ENCODE measurements at places on chromosomes 6 and 20.

- no peak for DNase-seq
Observed at GRCh38 chr6:31775633-31776484, 1.3 kb downstream of the VWA7 start.

DNA sequence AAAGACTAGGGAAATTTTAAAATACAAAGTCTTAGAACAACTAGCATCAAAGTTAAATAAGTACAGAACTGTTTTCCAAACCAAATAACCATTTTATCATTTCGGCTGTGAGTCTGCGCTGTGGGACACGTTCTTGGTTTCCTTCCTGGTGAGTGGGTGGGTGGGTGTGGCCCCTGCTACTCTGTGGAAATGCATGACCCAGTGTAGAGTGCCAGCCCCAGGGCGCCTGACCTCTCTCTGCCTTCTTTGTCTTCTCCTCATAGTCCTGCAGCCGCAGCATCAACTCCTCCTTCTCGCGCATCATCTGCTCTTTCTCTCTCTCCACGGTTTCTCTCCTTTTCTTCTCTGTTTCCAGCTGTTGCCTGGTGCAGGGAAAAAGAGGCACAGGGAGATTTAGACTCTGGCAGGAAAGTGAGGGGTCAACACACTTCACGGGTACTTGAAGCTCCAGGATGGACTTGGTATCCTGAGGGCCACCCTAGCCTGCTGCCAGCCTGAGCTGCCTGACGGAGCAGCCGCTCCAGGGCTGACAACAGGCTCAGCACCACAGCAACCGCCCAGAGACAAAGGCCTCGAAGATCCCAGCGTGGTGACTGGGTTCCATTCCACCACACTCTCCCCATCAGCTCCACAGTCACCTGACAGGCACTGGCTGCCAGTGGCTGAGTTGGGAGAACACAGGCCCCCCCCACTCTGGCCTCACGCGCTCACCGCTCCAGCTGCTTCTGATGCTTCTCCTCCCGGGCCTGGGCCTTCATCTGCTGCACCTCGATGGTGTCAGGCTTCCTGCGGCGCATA lies 48.4 kb downstream of the EZR start:
- no peak for DNase-seq

- DNase-seq = no peak
Observed at GRCh38 chr20:41040855-41041254, 12.2 kb downstream of the TOP1 start.

DNA sequence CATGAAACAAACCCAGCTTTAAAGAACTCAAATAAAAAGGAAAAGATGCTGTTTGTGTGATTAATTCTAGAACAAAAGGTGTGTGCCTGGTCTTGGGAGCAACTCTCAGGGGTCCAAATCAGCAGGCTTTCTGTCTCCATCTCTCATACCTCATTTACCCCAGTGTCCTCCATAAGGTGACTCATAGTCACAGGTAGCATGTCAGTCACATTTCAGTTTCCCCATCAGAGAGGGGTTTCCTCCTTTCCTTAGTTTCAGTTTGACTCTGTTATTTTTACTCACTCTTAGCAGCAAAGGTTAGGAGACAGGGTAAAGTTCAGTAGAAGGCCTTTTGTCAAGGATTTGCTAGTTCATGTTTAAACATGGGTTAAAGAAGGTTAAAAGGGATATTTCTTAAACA lies 46.2 kb downstream of the OGFRL1 start:
- no peak for DNase-seq

DNA sequence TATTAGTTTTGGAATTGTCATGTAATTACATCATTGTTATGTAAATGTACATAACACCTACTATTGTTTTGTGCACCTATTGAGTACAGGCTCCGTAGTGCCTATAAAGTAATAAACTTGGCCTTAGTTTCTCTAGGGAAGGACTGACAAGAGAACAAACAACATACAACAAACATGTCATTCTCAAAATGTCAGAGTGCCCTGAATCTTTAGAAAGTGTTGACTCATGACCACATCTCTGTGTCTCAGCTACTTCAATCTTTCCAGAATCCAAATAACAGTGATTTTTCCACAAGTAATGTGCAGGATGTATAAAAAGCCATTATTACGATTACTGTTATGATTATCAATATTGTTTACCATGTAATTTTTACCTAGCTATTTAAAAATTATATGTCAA lies 17.2 kb downstream of the LAMP5 start:
- no peak for DNase-seq

- no peak for DNase-seq
Observed at GRCh38 chr6:137715589-137716045, 151.4 kb upstream of the TNFAIP3 start.

DNA sequence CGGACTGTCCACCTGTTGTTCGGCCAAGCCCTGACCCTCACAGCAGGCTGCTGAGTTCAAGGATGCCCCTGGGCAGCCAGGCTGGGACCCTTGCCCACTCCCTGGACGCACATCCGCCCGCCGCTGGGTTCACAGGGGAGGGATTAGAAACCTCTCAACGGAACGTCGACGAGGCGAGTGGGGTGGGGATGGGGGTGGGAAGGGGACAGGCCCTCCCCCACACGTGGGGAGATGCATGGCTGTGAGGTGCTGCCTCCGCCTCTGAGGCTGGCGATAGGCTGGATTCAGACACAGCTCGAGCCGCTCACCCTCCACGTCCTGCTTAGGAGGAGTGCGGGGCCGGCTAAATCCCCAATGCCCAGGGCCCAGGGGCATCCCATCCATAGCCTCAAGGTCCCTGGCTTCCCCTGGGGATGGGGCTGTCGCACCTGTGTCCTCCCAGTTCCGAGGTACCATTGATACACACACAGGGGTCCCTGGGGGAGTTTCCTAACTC lies 90.6 kb upstream of the BHLHE23 start:
- DNase-seq = no peak

GRCh38 chr6:124924333-124924759 lies 37.9 kb upstream of the RNF217 start:
- no peak for DNase-seq

- no peak for DNase-seq
Observed at GRCh38 chr20:21174516-21175239, 48.8 kb downstream of the KIZ start.

DNA sequence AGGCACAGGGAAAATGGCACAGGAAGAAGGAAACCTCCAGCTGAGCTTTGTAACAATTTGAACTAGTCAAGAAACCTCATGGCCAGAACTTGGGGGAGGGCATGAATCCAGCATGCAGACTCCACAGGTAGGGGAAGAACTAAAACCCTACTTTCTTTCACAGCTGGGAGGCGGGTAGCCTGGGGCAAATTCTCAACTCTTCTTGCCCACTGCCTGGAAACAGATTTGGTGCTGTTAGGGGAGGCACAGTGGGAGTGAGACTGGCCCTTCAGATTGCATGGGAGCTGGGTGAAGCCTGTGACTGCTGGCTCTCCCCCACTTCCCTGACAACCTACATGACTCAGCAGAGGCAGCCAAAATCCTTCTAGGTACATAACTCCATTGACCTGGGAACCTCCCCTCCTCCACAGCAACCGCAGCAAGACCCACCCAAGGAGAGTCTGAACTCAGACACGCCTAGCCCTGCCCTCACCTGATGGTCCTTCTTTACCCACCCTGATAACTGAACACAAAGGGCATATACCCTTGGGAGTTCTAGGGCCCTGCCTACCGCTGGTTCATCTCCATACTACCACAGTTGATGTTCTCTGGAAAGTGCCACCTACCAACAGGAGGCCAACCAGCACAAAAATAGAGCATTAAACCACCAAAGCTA lies 37.2 kb upstream of the TRIM27 start:
- no peak for DNase-seq

- no peak for DNase-seq
Observed at GRCh38 chr6:43271103-43271815, 26.8 kb upstream of the SLC22A7 start.

DNA sequence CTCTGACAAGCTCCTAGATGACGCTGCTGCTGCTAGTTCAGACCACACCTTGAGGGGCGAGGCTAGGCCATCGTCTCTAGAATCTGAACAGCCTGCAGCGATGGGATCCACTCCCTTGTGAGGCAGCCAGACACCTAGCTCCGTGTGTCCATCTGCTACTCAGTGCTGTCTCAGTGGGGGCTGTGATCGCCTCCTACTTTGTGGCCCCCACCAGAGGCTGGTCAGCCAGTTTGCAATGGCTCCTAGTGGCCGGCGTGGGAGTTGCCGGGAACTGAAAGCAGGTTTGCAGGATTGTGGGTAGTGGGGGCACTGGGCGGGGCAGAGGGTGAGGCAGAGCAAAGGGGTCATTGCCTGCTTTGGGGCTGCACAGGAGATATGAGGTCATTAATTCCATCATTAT lies 2.8 kb downstream of the CCN5 start:
- DNase-seq = no peak

DNA sequence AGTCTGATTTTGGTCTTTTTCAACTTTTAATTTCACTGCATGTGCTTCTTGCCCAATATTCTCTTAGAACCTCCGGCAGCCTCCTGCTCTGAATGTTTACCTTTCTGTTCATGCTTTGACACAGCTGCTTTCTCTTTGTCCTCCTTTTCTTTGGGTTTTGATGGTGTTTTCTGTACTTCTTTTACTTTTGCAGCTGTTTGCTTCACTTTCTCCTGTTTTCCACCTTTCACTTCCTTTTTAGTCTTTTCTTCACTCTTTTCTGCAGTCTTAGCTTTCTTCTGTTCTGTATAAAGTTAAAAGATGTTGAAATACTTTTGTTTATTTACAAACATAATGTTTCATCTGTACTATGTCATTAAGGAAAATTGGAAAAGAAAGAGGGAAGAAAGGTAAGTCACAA lies 133.1 kb downstream of the TRDN start:
- no peak for DNase-seq

DNA sequence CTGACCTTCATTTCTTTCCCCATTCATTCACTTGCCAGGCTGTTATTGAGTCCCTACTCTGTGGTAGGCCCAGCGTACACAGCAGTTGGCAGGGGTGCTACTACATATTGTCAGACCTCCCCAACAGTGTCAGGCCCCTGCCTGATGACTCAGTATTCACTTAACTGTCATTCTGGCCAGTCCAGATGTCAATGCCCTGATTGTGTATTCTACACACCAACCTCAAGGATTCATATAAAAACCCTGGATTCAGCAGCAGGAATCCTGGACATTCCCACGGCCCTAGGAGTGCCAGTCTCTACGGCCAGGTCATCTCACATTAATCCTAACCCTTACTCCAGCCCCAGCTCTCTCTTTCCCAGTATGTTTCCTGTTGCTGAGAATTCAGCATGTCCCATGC lies 151.5 kb downstream of the TASP1 start:
- no peak for DNase-seq

GRCh38 chr6:42141603-42142117 lies 760 bp downstream of the C6orf132 start:
- no peak for DNase-seq

- no peak for DNase-seq
Observed at GRCh38 chr6:160912411-160912810, 79.2 kb upstream of the MAP3K4 start.

DNA sequence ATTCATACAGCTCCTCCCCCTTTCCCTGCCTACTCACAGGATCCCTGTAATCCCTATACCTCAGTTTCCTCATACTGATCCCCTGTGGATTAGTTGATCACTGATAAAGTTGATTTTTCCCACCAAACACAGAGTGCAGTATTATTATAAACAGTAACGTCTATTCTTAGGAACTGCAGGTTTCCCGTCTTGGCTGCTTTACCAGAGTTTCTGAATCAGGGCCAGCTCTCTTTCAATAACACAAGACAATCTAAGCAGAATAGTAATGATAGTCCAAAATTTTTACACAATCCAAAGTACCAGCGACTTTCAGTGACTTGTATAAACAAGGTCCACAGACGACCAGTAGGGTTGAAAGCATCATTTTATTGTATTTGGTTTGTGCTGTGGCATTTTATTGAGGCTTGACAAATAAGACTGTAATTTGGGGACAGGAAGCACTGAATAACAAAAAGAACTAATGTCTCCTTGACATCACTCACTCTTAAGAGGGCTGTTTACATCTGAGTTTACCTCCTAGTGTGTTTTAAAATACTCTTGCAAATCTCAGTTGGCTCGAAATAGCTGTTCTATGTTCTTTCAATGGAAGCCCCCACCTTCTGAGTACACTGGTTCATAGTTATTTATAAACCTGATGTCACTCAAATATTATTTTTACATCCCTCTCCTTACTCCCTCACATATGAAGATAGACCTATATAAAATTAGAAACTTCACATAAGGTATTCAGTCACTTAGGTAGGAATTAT lies 6.1 kb upstream of the JARID2 start:
- DNase-seq = no peak

DNA sequence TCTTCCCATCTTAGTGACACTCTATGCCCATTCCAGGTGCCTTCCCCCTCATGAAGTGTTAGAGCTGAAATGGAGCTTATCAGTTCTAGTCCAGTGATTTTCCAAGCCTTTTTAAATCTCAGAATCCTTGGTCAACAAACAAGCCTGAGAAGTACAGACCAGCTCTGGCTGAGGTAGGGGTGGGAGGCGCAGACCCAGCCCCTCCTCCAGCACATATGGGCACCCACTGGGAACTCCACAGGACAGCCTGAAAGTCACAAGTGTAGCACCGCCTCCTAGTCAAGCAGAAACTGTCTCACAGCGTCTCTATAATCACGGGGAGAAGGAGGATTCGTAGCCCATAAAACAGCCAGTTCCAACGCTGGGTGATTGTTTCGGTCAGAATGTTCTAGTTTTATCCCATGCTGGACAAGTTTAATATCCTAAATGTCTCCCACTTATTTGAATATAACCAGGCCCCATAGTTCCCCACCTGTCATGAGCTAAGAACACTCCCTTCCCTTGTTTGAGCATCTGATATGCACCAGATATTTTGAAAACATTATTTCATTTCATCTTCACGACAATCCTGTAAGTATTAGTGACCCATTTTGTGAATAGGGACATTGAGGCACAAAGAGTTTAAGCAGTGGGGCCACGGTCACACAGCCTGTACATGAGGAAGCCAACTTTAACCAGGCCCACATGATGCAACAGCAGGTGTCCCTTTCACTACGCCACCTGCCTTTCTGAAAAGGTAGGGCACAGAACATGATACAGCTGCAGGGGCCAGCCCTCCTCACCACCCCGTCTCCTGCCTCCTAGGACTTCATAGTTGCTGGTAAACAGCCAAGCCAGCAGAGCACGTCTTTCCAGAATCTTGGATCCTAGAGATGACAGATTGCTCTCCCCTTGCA lies 40.1 kb downstream of the TRAF3IP2 start:
- DNase-seq = no peak

DNA sequence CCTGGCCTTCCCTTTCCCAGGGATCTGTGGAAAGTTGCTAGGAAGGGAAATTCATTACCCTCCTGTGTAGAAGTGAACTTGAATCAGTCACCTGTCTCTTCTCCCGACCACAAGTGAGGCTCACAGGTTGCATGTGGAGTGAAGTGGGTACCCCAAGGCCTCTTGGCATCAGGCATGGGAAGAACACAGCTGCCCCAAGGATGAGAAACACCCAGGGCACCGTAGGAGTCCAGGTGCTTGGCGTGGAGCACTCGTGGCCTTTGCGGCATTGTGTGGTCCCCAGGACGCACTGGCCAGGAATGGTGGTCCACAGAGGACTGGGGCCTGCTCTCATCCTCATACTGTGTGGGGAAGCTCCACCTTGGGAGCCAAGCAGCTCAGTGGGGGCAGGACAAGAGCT lies 47.5 kb upstream of the VSX1 start:
- no peak for DNase-seq

- DNase-seq = no peak
Observed at GRCh38 chr6:127348028-127348661, 4.7 kb upstream of the ECHDC1 start.
